ENCODE measurements at places on chromosomes 5 and 9.

- no peak for DNase-seq
Observed at GRCh38 chr9:125587819-125588460, 119.1 kb downstream of the MAPKAP1 start.

- no peak for DNase-seq
Observed at GRCh38 chr9:102779356-102779755, 215.8 kb upstream of the CYLC2 start.

GRCh38 chr9:1039589-1039988 lies 10.6 kb upstream of the DMRT2 start:
- DNase-seq = no peak

GRCh38 chr5:133247881-133248624 lies 196.2 kb downstream of the HSPA4 start:
- DNase-seq = peak; percentile 56

GRCh38 chr9:110537841-110538646 lies 41.5 kb downstream of the SVEP1 start:
- DNase-seq = no peak

GRCh38 chr5:179974246-179974945 lies 66.7 kb upstream of the TBC1D9B start:
- no peak for DNase-seq

- no peak for DNase-seq
Observed at GRCh38 chr9:119137479-119137878, 231.8 kb downstream of the BRINP1 start.

GRCh38 chr5:1159774-1160406 lies 41.5 kb upstream of the SLC6A19 start:
- DNase-seq = no peak

GRCh38 chr5:75964008-75964407 lies 119.2 kb upstream of the SV2C start:
- DNase-seq = no peak

GRCh38 chr9:84339962-84340361 lies 596 bp downstream of the SLC28A3 start:
- no peak for DNase-seq

- no peak for DNase-seq
Observed at GRCh38 chr9:126592461-126592860, 21.3 kb upstream of the LMX1B start.

- DNase-seq = no peak
Observed at GRCh38 chr5:4860631-4861030, 279.5 kb upstream of the ADAMTS16 start.

GRCh38 chr5:181170237-181170825 lies 22.9 kb downstream of the OR2V2 start:
- peak; percentile 49 for DNase-seq

DNA sequence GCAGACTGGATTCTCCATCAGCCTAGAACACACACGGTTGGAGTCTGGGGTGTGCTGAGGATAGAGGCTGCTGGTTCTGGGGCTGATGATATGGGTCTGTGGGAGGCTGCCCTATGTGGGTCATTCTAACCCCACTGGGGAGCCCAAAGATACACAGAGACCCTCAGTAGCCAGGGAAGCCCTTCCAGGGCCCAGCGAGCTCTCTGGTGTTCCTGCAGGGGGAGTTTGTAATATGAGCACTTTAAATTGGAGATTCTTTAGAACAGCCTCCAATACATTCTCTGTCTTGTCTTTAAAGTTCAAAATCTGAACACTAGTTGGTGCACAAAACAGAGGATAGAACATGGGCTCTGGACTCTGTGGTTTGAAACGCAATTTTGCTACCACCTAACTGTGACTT lies 2.4 kb downstream of the ACTL7A start:
- DNase-seq = no peak

DNA sequence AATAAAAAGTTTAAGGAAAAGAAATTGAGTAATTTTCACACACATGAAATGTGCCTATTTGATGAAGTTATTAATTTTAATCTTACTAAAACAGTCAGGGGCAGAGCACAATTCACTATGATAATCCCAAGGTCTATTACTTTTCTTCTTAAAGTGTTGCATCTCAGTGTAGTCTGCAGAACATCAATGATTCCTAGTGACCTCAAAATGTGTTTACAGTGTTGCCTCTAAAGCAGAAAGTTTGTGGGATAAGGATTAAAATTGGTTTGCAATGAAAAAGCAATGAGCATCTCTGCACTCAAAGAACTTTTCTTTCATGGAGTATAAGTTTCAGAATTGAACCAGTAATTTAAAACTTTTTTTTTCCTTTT lies 63.0 kb downstream of the CEP120 start:
- DNase-seq = no peak

GRCh38 chr9:131747352-131747751 lies 7.5 kb upstream of the RAPGEF1 start:
- no peak for DNase-seq
